NCI-H1417 treated with DMSO at 0.1 percent for 48 hours (cell line): ENCODE measurements at places on chromosomes 7 and 10.

- no peak for DNase-seq
Observed at GRCh38 chr10:33174674-33175434, 159.6 kb downstream of the NRP1 start.

GRCh38 chr10:91154842-91155241, 65.6 kb upstream of the PCGF5 start:
- no peak for DNase-seq

DNA sequence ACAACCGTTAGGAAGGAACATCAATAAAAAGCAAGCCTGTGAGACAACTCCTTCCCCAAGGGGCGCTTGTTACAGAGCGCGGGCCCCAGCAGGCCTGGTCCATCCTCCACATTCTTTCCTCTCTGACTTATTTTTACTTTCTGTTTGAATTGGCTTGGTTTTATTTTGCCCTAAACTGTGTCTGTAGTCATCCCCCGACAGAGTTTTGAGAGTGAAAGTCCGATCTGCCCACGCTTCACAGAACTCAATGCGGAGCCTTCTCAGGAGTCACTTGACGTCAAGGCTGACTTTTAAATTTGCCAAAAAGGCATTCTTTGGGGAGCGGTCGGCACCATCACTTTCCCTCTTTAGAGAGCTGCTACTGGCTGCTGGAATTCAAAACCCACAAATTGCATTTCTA, 150.1 kb upstream of the KLF6 start:
- no peak for DNase-seq

- DNase-seq: no peak
Observed at GRCh38 chr10:110868981-110869380, 2.7 kb upstream of the PDCD4 start.

GRCh38 chr10:113179966-113180365, 229.9 kb downstream of the TCF7L2 start:
- no peak for DNase-seq
